ENCODE measurements at places on chromosomes 5 and 9. TPM values are rescaled to one million over a fixed set of nuclear protein-coding genes. Genes with fewer than 3 reads are reported as not detected.

DNA sequence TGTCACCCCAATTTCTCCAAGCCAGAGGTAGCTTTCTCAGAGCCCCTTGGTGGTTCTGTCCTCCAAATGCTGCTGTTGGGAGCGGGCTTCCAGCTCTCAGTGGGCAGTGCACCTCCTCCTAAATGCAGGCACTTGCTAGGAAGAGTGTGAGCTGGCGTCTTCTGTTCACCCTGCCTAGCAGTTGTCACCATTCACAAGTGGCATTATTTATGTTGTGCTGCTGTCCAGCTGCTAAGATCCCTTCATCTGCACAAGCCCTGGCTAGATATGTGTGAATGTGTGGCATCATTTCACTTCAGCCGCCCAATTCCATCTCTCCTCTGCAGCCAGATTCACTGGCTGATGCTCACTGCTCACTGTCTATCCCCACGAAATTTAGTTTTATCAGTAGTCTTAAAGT lies 43.7 kb downstream of the SLC36A1 start:
- DNase-seq = peak; percentile 25

- no peak for DNase-seq
These were observed 330.7 kb downstream of the PDE4D start for GRCh38 chr5:59562756-59563389.

- no peak for DNase-seq
These were observed 33.4 kb upstream of the PCA3 start for GRCh38 chr9:76730801-76731200.

DNA sequence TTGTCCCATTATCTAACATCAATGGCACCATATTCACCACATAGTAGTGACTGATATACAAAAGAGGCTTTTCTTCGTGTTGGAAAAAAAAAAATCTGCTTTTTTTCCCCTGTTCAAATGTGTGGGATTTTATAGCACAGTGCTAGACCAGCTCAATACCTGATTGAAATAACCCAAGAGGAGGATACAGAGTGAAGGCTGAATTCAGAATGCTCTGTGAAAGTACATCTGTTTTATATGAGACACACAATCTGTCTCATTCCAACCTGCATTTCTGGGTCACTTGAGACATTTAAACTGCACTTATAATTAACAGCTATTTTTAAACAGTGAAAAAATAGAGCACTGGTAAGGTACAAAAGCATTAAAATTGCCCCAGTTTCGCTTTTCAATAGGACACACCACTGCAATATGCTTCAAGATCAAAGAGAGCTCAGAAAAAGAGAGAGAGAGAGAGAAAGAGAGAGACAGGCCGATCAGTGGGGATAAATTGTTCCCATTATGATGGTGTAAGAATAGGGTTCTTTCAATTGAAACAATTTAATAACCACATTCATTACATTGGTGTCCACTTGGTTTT lies 179.3 kb downstream of the NR2F1-AS1 start:
- DNase-seq = no peak

- no peak for DNase-seq
These were observed 365.8 kb upstream of the ZNF608 start for GRCh38 chr5:125112196-125112595.

GRCh38 chr9:126147936-126148870 lies 178.4 kb upstream of the MVB12B start:
- DNase-seq = peak; percentile 6

GRCh38 chr5:107869438-107870115 lies 198.8 kb upstream of the EFNA5 start:
- no peak for DNase-seq

DNA sequence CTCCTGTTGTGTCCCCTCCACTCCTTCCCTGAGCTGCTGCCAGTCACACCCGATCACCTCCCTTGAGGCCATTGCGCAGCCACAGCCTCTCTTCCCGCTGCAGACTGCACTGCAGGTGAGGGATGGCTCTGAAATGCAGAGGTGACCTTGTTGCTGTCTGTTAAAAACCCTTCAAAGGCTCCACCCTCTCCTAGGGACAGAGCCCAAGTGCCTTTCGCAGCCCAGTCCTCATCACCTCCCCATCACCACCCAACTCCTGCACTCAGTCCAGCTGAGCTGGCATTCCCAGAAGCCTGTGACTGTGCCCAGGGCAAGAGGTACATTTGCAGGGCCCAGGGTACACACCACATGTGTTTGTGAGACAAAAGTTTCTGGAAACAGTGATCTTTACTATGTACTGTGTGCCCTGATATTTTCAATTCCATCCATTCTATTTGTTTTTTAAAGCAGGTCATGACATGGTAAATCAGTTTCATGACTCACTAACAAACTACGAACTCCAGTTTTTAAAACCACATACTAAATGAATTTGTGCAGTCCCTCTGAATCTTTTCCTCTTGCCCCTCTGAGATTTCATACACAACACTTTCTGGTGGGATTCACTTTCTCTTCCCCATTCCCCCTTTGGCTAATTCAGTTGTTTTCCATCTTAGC lies 73.0 kb upstream of the SPOCK1 start:
- DNase-seq = no peak

GRCh38 chr5:59654691-59655090 lies 238.8 kb downstream of the PDE4D start:
- no peak for DNase-seq

DNA sequence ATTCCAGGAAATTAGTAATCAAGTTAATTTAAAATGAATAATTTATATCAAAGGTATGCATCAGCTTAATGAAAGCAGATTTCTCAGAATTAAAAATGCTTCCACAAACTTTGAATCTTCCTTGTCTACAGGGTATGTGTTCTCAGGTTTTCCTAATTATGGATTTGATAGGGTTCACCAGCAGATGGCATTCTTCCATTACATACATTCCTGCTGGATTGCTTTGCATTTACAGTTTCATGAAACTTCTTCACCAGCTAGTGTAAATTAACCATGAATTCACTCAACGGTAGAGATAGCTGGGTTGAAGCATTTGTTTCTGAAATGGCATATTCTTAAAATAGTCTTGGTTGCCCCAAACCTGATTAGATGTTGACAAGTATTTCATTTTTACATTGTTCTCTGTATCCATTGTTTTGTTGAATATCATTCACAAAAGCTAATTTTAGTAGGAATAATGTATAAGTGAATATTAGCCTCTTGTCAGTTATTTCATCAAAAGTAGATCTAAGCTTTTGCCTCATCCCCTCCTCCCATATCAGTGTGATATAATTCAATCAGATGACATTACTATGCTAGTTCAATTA lies 68.7 kb upstream of the WDR41 start:
- DNase-seq = no peak

DNA sequence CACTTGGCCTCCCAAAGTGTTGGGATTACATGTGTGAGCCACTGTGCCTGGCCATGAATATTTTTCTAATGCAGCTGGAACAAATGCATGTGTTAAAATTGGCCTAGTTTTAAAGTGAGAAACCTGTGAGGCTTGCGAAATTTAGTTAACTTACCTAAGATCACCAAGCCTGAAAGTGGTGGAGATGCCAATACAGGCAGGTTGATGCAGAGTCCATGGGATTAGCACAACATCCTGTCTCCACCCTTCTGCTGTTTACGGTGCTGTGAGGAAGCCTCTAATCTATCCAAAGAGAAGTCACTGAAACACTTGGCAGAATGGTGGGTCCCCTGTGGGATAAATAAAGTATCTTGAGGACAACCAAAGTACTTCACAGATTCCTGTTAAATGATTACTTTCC lies 98.2 kb downstream of the PCSK5 start:
- DNase-seq = peak; percentile 17

GRCh38 chr5:1926471-1927341 lies 44.0 kb upstream of the IRX4 start:
- no peak for DNase-seq

- DNase-seq = no peak
These were observed 16.7 kb upstream of the NEURL1B start for GRCh38 chr5:172624083-172624995.

DNA sequence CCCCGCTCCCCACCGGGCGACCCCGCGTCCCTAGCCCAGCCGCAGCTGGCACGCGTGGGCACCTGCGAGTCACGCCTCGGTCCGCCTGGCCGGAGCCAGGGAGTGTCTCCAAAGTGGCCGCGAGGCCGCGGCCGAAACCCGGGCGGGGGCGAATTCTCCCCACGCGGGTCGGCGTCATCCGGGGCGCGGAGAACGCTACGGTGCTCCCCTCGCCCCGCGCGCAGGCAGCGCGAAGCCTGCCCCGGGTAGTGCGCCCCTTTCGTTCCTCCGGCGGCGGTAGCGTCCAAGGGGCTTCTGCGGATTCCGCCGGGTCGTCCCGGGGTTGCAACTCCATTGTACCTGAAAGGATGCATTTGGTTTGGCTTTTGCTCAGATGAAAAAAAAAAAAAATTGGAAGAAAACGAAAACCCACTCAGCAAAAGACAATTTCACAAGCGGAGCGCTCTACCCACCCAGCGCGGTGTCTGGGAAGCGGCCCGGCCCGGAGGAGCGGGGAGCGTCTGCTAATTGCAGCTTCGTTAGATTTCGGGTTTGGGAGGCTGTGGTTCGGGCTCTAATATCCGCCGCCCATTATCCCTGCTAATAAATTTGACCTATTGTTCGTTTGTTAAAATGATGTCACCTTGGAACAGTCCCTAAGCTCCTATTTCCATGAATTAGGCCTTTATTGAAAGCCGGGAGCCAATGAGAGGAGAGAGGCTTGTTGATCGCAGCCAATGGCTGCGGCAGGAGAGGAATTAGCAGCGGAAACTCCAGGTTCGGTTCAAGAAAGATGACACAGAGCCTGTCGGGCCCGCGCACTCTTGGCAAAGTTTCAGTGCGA lies at the start of gene TLX3:
TLX3 (plus strand) TSS at position 796 of the 823 bp plus-strand sequence. CDS start 118 bp downstream, outside the sequence.
- DNase-seq = no peak

DNA sequence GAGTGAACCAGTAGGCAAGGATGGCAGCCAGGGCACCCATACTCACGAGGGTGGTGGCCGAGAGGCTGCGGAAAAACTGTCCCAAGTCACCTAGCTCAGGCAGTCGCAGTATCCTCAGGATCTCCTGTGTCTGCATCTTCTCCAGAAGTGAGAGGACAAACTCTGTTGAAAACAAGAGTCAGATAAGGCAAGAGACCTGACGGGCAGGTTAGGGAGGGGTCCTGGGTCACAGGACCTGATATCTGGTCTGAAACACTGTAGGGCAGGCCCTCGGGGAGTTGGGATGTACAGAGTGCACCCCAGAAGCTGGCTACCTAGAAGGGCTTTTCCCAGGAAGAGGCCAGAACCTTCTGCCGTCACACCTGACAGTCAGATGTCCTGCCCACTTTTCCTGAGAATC lies 17.4 kb downstream of the ACSL6 start:
- no peak for DNase-seq

DNA sequence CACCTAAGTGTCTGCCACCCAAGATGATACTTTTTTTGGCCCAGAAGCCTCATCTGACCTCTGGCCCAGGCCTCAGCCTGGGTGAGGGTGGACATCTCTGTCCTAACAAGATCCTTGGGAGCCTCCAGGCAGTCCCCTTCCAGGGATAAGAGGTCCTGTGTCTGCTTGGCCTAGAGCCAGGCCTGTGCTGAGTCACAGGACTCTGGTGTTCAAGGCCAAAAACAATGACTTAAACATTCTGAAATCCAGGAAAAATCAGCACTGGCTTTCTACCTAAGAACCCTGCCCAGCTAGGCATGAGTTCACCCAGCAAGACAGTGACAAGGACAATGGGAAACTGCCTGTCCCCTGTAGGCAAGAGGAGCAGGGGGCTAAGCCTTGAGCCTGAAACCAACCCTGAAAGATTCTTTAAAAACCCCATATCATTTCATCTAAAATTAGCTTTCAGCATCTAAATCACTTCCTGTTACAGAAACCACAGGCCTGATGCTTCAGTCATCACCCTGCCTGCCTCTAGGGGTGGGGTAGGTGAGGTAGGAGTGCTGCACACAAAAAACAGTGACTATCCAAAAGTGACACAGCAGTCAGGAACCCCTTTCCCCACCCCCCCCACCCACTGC lies 29.9 kb downstream of the CSF2 start:
- DNase-seq = peak; percentile 91

GRCh38 chr5:72516916-72517315 lies 9.7 kb upstream of the ZNF366 start:
- no peak for DNase-seq

DNA sequence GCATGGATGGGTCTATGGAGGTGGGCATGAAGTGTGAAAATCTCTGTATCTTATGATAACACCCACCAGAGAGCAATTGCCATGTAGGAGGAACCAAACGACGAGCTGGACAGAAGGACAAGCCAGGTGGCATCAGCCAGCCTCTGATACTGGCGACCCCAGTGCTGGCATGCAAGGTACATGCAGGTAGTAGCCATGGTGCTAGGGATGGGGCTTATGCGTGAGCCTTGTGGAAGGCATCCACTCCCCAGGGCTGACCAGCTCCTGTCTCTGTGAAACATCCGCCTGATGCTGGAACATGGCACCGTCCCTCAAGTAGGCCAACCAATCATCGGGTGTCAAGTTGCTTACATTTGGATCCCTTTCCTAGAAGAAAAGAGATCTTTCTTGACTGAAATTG lies 412.9 kb downstream of the GADD45G start:
- DNase-seq = no peak

- DNase-seq = peak; percentile 72
These were observed 221.6 kb downstream of the ACTL7B start for GRCh38 chr9:108634204-108634603.

Gene PGM5
- total RNA-seq = 9.8 TPM

Gene KCNIP1
- not detected for total RNA-seq

Gene SPINK7
- 8.2 TPM for total RNA-seq

Gene NR6A1
- 3.1 TPM for total RNA-seq

Gene ARID3C
- 0.34 TPM for total RNA-seq

Gene CCIN
- not detected for total RNA-seq

Gene TAS2R1
- total RNA-seq = not detected
